ENCODE measurements at places on chromosomes 2 and 18.

DNA sequence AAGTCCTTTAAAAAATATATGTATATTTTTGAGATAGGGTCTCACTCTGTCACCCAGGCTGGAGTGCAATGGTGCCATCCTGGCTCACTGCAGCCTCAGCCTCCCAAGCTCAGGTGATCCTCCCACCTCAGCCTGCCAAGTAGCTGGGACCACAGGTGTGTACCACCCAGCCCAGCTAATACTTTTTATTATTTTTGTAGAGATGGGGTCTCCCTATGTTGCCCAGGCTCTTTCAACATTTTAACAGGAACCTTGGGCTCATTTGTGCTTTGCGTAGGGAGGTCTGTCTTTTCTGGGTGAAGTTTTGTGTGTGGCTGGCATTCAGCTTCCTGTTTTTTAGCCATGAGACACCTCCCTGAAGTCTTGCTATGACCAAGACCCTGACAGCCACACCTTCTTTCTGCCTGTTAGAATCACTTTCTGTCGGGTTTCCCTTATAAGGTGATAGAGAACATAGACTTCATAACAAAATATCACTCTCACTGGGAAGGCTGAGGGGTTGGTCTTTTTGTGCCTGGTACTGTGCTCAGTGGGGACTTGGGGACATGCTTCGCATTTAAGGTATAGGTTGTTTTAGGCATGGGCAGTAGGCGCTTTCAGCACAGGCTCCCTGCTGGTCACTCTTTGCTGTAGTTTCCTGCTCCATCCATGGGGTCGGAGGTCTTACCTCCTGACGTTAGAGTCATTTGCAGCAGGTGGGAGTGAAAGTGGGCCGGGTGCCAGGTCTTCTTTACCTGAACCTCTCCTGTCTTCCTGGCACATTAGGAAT lies 3.4 kb downstream of the RAB31 start:
- DNase-seq: no peak

DNA sequence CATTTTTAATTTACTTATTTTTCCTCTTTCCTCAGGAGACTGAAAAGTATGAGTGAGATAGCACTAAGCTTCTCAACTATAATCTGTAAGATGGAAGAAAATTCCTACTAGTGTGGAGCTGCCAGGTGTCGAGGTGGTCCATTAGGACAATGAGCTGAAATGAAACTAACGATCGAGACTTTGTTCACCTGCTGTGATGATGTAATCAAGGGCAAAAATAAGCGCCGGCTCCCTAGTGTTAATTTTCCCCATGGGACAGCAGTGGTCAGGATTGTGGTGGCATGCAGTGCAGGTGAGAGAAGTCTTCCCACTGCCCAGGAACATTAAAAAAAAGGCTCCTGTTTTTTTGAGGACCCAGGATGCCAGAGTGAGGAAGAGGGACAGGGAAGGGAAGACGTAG lies 859.1 kb upstream of the GCFC2 start:
- no peak for DNase-seq

- DNase-seq: no peak
These were observed 9.9 kb downstream of the OBSL1 start for GRCh38 chr2:219561179-219562048.

DNA sequence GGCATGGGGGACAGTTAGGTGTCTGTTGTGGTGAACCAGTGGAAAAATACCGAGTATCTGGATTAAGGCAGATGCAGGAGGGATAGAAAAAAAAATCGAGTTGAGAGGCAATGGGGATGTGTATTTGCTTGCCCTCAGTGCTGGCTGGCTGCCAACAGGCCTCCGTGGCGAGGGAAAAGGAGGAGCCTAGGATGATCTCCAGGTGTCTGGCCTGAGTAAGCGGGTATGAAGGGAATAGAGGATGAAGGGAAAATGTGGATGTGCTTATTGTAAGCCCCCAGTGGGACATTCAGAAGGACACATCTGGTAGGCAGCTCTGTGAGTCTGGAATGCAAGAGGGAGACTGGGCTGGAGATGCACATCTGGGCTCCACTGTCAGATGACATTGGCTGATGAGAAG lies 22.8 kb downstream of the KCNS3 start:
- DNase-seq: no peak
